Stimulated activated CD4-positive, alpha-beta T cell treated with anti-CD3 and anti-CD28 coated beads, Interleukin-15, amount 100 ng/mL, for 1 hour (primary cell): ENCODE measurements at places on chromosomes 16 and 17.

GRCh38 chr17:17132746-17133145, 73.4 kb downstream of the PLD6 start:
- DNase-seq: no peak

DNA sequence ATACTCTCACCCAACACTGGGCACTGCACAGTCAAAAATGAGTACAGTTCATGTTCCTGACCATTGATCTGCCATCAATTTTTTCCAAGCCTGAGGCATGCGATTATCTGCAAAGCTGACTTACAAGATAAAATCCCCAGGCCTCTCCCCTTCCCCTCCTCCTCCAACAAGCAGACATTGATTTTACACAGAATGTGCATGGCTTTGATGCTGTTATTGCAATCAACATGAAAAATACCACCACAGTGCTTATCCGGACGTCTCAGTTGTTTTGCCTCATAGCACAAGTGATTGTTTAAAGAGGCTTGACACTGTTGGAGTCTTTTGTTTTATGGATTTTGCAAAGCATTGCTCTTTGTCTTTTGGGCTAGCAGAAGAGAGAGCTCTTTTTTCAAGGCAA, 163.8 kb downstream of the TOX3 start:
- no peak for DNase-seq

GRCh38 chr16:89150090-89150835, 21.3 kb upstream of the CDH15 start:
- no peak for DNase-seq

DNA sequence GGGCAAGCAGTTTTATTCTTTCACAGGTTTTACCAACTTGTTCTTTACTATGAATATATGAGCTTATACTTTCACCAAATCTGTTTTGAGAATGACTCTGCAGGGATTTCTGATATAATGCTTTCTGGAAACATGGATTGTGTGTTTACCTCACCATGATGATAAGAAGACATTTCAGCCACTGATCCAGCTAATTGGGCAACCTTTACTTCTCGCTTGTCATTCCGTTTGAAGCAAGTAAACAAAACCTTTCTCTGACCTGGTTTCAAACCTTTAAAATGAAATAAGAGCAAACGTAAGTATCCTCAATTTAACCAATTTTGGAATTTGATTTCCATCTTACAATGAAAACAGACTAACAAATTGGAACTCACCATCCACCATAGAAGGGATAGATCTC, 13.7 kb downstream of the TOP2A start:
- no peak for DNase-seq

- DNase-seq: no peak
Measured at GRCh38 chr16:3874794-3875692, 5.5 kb downstream of the CREBBP start.

- no peak for DNase-seq
Measured at GRCh38 chr17:63406689-63407330, 39.3 kb downstream of the CYB561 start.

- no peak for DNase-seq
Measured at GRCh38 chr16:1262846-1263221, 7.0 kb downstream of the TPSD1 start.

- no peak for DNase-seq
Measured at GRCh38 chr16:80280557-80280956, 260.2 kb upstream of the DYNLRB2 start.

DNA sequence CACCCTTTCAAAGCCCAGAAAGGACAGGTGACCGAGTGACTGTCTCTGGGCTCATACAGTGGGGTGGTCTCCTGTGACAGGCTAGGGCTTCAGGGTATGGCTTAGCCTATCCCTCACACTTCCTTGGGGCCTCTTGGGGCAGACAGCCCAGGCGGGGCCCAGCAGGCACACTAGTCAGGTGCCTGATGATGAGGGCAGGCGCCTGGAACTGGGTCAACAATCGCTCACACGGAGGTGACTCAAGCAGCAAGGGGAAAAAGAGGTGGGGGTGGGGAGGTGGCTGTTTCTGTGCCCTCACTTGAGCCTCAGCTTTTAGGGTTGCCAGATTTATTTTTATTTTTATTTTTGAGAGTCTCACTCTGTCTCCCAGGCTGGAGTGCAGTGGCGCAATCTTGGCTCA, 6.4 kb upstream of the GRN start:
- DNase-seq: no peak

DNA sequence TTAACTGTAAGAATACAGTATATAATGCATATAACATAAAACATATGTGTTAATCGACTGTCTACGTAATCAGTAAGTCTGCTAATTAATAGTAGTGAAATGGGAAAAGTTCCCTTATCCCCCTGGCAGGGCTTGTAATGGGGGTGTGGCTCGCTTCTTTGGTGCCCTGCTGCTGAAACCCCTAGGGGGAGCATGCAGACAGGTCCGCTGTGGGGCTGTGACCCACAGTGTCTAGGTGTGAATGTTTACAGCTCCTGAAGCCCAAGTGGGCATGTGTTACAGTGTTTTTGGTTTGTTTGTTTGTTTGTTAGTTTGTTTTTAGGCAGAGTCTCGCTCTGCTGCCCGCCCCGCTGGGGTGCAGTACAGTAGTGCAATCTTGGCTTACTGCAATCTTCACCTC, 495.7 kb downstream of the SHISA9 start:
- DNase-seq: no peak

DNA sequence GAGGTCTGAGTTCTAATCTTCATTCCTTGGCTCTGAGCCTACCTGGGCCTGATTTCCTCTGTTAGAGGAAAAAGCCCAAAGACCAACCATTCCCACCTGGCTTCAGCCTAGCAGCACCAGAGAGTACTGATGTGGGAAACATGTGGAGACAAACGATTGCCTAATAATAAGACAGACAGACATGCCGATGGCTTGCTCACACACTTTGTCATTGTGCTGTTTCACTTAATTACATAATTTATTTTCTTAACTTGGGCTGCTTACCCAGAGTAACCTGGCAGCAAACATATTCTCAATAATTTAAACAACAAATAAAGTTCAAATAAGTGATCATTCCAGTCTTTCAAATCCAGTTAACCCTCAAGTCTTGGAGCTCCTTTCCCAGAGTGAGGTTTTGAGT, 83.4 kb downstream of the MAF start:
- no peak for DNase-seq
